NCI-H1105 (cell line): ENCODE measurements at places on chromosomes 12 and 14.
A peak's percentile ranks its signal among the peaks of the same experiment; 100 is the strongest.

DNA sequence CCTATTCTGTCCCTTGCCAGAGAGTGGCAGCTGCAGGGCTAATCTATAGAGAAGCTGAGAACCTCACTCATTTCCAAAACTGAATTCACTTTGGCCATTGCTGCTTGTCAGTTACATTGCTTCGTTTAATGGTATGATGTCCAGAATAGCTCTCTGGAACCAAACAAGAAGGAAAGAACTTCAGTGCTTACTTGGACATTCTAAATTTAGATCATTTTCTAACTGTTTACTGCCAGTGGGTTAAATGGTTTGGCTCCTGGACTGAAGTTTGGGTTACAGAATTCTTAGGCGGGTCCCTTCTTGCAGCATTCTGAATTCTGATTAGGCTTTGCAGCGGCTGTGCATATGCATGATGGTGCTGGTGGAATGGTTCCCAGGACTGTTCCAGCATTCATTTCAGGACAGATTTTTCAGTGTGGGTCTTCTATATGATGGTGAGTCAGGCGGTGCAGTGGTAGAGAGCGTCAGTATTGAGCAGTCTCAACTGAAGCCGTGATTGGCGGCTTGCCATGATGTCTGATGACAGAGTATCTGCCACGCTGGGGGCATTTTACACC is 148.7 kb downstream of the DYRK2 start:
- no peak for DNase-seq

DNA sequence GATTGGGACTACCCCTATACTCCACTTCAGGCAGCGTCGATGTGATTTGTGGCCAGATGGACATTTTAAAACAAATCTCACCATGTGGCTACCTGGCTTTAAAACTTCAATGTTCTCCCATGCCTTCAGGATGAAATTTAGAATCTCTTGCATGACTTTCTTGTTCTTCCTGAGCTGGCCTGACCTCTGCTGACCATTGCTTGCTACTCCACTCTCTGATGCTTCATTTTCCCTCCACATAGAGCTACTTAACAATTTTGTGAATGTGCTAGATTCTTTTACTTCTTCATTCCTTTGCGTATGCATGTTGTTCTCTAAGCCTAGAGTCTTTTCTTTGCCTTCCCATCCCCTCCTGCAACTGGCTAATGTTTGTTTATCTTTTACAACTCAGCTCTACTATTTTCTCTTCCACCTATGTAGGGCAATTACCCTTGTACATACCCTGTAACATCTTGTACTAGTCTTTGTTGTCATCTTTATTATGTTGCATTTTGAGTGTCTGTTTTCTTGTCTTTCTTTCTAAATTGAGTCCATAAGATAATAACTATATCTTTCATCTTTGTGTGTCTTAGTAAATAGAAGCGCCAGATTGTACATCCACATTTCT is 41.2 kb downstream of the YLPM1 start:
- peak; percentile 20 for DNase-seq

GRCh38 chr14:100609331-100609870 is 22.2 kb upstream of the BEGAIN start:
- no peak for DNase-seq

DNA sequence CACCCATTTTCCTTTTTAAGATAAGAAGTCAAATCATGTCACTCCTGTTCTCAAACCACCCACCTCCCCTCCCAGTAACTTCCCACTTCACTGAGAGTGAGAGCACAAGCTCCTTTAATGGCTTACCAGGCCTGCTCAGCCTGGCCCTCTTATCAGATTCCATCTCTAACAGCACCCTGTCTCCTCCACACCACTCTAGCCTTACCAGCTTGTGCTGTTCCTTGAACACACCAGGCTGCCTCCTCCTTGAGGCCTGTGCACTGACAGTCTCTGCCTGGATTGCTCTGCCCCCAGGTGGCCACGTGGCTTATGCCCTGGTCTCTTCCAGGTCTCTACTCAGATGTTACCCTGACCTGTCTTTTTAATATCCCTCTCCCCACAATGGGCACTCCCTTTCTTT is 40.1 kb upstream of the EVL start:
- no peak for DNase-seq

DNA sequence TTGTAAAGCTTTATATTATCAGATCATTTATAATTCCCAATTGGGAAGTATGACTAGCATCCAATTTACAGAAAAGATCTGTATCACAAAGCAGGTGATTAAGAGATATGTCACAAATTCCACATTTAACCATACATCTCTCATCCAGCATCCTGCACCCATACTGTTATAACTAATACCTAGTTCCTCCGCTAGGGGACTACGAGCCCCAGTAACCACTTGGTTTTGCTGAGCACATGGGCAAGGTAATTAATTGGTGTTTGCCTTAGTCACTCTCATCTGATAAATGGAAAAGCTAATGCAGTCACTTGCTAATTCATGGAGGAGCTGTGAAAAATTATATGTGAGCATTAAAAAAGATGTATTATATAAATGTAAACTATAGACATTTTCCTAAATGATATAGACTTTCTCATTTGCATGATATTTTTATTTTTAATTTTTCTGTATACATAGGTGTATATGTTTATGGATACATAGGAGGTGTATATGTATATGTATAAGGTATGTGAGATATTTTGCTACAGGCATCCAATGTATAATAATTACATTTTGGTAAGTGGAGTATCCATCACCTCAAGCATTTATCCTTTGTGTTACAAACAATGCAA is 1031.8 kb downstream of the GALC start:
- DNase-seq = no peak

DNA sequence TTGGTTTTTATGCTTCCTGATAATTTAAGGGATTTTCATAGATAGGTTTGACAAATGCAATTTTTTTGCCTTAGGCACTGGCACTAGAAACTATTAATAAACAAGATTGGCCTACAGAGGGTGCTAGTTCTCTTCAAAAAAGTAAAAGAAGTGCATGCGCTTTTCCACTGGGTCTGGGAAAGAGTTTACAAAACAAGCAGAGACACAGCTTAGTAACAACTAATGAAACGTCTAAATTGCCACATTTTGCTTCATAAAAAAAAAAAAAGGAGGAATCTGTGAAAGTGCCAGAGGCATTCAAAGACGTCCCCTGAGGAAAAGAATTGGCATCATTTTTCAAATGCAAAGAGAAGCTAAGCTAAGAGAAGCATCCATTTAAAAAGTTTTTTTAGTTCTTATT is 58.3 kb upstream of the EEA1 start:
- DNase-seq = peak; percentile 65

- DNase-seq = no peak
Measured at GRCh38 chr12:126890097-126890496, 1376.9 kb upstream of the TMEM132C start.

DNA sequence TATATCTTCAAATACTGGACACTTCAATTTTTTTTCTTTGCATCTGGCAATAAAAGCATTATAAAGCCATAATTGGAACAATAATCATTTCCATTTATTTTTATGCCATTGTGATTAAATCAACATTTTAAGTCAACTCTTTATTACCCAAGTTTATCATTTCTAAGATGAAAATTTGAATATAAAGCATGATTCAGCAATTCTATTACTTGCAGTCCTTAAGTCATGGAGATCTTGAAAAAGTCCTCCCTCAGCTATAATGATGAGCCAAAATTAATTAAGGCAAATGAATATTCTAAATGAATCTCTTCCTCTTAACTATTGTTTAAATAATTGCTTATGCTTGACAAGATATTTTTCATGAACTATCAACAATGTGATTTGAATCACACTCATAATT is 65.7 kb downstream of the LIN7A start:
- no peak for DNase-seq

- DNase-seq = no peak
Measured at GRCh38 chr12:115504306-115505290, 772.9 kb downstream of the MED13L start.
